SK-N-SH (cell line): ENCODE measurements at places on chromosomes 3 and 15. TPM values are rescaled to one million over a fixed set of nuclear protein-coding genes. Genes with fewer than 3 reads are reported as not detected.

- no peak for DNase-seq
Measured at GRCh38 chr3:54862526-54862925, 65.3 kb downstream of the LRTM1 start.

- no peak for DNase-seq
Measured at GRCh38 chr15:89377024-89377841, 42.6 kb upstream of the POLG start.

DNA sequence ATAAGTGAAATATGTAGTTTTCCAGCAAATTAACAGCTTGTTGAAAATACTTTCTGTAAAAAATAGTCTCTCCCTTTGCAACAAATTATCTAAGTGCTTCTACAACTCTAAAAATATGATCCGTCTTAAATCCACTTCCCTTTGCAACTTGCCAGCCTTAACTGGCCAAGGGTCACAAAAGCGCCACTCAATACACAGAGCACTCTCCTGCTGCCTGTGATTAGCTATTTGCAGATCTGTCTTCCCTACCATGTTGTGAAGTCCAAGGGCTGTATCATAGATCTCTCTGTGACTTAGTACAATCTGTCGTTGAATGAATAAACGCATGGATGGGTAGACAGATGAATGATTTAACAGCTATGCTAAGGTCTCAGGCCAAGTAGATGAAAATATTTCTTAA, 76.2 kb downstream of the ITGB5 start:
- DNase-seq = no peak

The C3orf49 gene
- polyA plus RNA-seq = not detected in 2 replicates

The TMEM108 gene
- polyA plus RNA-seq = 5.7 and 8.6 TPM in 2 replicates
